Neural crest cell (in vitro differentiated cells): ENCODE measurements at places on chromosomes 7 and 10.
A peak's percentile ranks its signal among the peaks of the same experiment; 100 is the strongest.

DNA sequence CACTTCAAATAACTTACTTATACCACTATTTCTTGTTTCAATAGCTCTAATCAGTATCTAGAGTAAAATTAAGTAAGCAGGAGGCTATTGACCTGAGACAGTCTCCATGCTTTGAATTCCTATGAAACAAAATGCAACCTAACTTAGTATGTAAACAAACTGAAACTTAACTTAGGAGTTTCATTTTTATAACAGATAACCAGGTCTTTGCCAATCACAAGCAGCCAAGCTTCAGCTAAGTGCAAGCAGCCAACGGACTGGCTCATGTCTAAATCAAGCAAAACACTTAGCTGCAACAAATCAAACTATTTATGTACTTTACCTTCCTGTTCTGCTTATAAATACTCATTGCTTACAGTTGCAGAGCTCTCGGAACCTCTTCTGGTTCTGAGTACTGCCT, 4.4 kb upstream of the GSTK1 start:
- H3K36me3 ChIP-seq, result peaks cover 4% of the 10 kb centered on the region
- H3K27me3 ChIP-seq, result no peaks in the 10 kb centered on the region
- H3K4me1 ChIP-seq, result peaks cover 8% of the 10 kb centered on the region
- no peak overlapping the region for H3K4me3 ChIP-seq
- no peak overlapping the region for H3K27ac ChIP-seq
- DNase-seq, result no peak

- H3K4me3 ChIP-seq, result no peak overlapping the region
- no peaks in the 10 kb centered on the region for H3K4me1 ChIP-seq
- peaks cover 8% of the 10 kb centered on the region for H3K36me3 ChIP-seq
- DNase-seq, result no peak
- no peaks in the 10 kb centered on the region for H3K27me3 ChIP-seq
- H3K27ac ChIP-seq, result no peak overlapping the region
Observed at GRCh38 chr10:74612195-74612594, 214.2 kb upstream of the KAT6B start.

DNA sequence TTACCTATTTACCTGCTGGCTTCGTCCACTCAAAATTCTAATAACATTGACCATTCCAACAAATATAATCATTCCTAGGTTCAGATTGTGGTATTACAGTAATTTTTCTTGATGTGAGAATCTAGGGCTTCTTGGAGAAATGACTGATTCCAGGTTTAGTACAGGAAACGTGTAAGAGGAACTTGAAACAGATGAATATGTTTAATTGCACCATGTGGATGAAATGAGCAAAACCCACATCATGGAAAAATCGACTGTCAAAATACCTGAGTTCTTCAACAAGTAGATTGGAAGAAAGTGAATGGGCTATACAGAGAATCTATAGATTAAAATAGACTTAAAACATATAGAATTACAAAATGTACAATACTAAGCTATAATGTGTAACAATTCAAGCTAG, 24.9 kb upstream of the OR9A4 start:
- DNase-seq, result no peak
- H3K4me3 ChIP-seq, result no peak overlapping the region
- H3K27me3 ChIP-seq, result no peaks in the 10 kb centered on the region
- no peaks in the 10 kb centered on the region for H3K4me1 ChIP-seq
- H3K27ac ChIP-seq, result no peak overlapping the region

DNA sequence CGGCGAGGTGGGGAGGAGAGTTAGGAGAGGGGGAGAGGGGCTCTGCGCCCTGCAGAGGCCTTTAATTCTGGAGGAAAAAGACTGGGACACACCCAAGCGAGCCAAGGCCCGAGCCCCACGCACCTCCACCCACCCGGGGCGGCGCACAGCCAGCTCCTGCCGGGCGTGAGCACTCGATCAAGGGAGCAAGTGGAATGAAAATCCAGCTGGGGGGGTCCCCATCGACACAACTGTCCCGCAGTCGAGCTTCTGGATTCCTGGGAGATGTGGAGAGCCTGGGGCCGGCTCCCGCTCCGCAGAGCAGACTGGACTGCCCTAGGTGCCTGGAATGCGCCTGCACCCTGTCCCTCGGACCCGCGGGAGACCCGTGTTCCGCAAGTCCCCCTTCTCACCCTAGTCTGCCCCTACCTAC, 7.4 kb upstream of the EN2 start:
- H3K4me1 ChIP-seq, result peaks cover 14% of the 10 kb centered on the region
- H3K4me3 ChIP-seq, result no peak overlapping the region
- DNase-seq, result no peak
- H3K27ac ChIP-seq, result no peak overlapping the region
- H3K27me3 ChIP-seq, result peaks cover 98% of the 10 kb centered on the region

- H3K27ac ChIP-seq, result no peak overlapping the region
- no peaks in the 10 kb centered on the region for H3K4me1 ChIP-seq
- peaks cover 3% of the 10 kb centered on the region for H3K27me3 ChIP-seq
- no peak overlapping the region for H3K4me3 ChIP-seq
Observed at GRCh38 chr10:130244928-130245495, 108.8 kb downstream of the GLRX3 start.

DNA sequence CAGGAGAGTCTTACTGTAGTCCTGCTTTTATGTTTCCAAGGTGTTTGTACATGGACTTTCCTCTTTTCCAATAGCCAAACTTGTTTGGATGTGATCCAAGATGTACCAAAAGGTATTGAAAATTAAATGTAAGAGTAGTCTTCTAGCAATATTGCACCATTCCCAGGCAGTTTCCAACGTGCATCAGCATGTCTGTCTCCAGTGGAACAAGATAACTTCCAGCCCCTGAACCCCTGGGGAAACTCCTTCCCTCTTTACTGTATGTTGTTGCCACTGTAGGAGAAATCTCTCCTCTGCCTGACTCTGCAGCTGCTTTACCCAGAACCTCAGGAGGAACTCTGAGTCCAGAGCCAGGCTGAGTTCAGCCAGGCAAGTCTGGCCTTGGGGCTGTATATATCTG, 18.5 kb downstream of the ARMC10 start:
- DNase-seq, result no peak
- H3K4me3 ChIP-seq, result no peak overlapping the region
- H3K27me3 ChIP-seq, result no peaks in the 10 kb centered on the region
- peaks cover 5% of the 10 kb centered on the region for H3K4me1 ChIP-seq

- H3K27me3 ChIP-seq, result peaks cover 2% of the 10 kb centered on the region
- no peak overlapping the region for H3K27ac ChIP-seq
- DNase-seq, result no peak
- no peaks in the 10 kb centered on the region for H3K36me3 ChIP-seq
- H3K4me3 ChIP-seq, result no peak overlapping the region
Observed at GRCh38 chr10:77109351-77109994, 528.1 kb downstream of the KCNMA1 start.

GRCh38 chr7:34849163-34849960, 187.9 kb downstream of the DPY19L1 start:
- H3K4me3 ChIP-seq, result no peak overlapping the region
- no peaks in the 10 kb centered on the region for H3K27me3 ChIP-seq
- H3K27ac ChIP-seq, result no peak overlapping the region
- no peak for DNase-seq

DNA sequence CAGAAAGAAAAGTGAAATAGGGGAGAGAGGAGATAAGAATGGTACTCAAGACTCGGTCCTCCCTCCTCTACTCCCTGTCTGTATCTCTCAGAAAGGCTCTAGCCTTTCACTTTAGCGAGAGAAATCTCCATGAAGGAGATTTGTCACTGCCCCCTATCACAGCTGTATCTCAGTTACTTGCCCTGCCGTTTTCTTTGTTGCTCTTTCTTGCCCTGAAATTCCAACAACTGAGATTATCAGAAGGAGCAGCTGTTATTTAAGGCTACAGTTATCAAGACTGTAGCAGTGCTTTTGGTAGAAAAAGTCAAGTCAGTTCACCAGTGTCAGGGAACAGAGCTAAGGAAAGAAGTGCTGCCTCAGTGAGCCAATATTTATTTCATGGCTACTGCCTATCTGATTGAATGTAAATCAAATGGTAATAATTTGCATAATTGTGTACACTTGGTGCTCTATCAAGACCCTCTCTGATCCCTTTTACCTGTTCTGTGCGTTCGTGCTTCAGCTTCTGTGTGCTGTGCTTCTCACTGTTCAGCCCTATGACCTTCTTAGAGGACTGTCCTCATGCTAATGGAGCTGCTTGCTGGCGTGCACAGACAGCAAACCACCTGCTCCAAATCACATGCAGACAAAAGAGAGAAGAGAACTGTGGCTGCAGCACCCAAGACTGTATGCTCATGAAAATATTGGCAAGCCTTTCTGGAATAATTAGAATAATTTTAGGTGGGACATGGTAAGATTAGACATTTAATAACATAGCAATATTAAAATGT, 180.2 kb upstream of the FAM3C start:
- no peaks in the 10 kb centered on the region for H3K27me3 ChIP-seq
- H3K36me3 ChIP-seq, result no peaks in the 10 kb centered on the region
- H3K27ac ChIP-seq, result no peak overlapping the region
- H3K4me3 ChIP-seq, result no peak overlapping the region
- no peak for DNase-seq
- peaks cover 10% of the 10 kb centered on the region for H3K4me1 ChIP-seq

DNA sequence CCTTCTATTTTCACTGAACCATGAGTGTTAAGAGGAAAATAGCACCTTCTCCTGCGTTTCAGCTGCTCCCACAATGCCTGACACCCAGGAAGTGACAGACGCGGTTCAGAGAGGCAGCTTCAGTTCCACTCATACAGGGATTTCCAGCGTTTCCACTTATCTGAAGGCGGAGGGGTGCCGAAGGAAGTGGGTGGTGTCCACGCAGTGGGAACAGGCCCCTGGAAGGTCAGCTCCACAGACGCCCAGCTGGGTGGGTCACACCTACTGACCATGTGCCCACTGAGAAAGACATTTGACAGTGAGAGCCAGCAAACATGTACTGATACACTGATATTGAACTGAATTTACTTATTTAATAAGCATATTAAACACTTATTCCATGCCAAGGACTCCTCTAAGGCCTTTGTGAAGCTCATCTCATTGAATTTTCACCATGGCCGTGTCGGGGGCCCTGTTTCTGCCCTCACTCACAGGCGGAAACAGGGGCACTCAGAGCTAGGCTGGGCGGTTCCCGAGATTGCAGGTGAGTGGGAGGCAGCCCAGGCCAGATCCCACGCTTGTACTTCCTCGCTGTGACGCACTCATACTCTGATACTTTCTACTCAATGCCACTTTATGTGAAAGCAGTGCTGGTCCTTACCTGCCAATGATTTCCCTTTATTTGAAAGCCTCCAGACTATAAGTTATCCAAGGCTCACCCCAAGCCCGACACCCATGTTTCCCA, 96.8 kb downstream of the TCERG1L start:
- no peaks in the 10 kb centered on the region for H3K4me1 ChIP-seq
- H3K27me3 ChIP-seq, result no peaks in the 10 kb centered on the region
- no peak overlapping the region for H3K27ac ChIP-seq
- no peak for DNase-seq
- no peak overlapping the region for H3K4me3 ChIP-seq

- no peaks in the 10 kb centered on the region for H3K27me3 ChIP-seq
- H3K4me3 ChIP-seq, result no peak overlapping the region
- H3K27ac ChIP-seq, result no peak overlapping the region
- no peak for DNase-seq
- H3K36me3 ChIP-seq, result no peaks in the 10 kb centered on the region
- peaks cover 9% of the 10 kb centered on the region for H3K4me1 ChIP-seq
Observed at GRCh38 chr10:130899856-130900255, 411.7 kb downstream of the TCERG1L start.

GRCh38 chr10:96663797-96664196, 56.5 kb downstream of the PIK3AP1 start:
- H3K4me1 ChIP-seq, result peaks cover 13% of the 10 kb centered on the region
- no peak for DNase-seq
- no peaks in the 10 kb centered on the region for H3K27me3 ChIP-seq
- H3K36me3 ChIP-seq, result no peaks in the 10 kb centered on the region
- H3K4me3 ChIP-seq, result no peak overlapping the region
- H3K27ac ChIP-seq, result no peak overlapping the region

DNA sequence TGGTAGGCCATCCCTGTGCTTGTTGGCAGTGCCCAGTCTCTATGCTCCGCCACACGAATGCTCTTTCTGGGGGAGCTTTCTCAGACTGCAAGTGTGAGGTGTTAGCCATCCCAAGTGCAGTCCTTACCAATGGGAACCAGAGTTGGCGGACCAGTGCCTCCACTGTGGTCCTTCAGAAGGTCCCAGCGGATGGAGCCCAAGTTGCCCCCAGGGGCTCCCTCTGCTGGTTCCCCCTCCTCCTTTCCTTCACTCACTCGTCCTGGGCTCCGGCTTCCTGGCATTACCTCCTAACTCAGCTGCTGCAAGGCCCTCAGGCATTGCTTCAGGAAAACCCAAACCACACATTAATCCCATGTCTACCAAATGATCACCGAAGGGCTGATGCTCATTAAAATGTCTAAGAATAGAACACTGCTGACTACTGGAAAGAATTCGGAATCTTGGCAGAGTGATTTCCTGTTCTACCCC, 139.8 kb downstream of the CUBN start:
- H3K4me1 ChIP-seq, result peaks cover 76% of the 10 kb centered on the region
- H3K4me3 ChIP-seq, result no peak overlapping the region
- no peak for DNase-seq
- no peaks in the 10 kb centered on the region for H3K27me3 ChIP-seq
- peaks cover 4% of the 10 kb centered on the region for H3K36me3 ChIP-seq

DNA sequence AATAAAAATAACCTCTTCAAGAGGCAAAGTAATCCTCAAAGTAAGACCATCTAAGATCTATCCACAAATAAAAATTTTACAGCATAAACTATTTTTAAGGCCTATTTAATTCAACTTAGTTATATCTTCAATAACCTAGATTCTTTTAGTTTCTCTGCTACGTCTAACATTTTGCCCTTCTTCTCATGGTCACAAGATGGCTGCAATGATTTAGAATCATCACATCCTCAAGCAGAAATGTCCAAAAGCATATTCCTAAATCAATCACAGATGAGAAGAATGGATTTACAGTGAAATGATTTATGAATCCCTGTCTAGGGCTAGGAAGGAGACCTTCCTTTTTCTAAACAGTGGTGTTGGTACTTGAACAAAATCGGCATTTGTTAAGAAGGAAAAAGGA, 304.7 kb downstream of the ARHGAP12 start:
- DNase-seq, result no peak
- no peak overlapping the region for H3K27ac ChIP-seq
- H3K27me3 ChIP-seq, result no peaks in the 10 kb centered on the region
- H3K4me1 ChIP-seq, result peaks cover 11% of the 10 kb centered on the region
- H3K36me3 ChIP-seq, result peaks cover 25% of the 10 kb centered on the region

DNA sequence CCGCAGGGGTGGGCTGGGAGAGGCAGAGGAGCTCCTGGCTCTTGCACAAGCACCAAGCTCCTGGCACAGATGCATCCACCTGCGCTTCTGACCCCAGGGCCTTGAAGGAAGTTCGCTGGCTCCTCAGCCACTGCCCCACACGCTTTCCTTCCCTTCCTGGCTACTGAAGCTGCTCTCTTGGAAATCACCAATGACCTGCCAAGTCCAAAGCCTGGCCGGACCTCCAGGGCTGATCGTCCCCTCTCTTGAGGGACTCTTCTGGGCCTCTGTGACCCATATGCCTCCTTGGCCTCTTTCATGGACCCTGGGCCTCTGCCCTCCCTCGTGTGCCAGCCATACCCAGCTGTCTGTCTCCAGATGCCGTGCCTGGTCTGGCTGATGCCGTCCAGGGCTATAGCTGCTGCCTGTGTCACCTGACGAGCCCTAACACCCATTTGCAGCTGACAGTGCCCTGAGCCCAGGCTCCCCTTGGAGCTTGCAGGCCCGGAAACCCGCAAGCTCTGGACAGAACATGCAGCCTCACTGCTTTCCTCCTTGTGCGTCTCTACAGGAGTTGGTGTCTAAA, 113.4 kb downstream of the PRKAG2 start:
- H3K27ac ChIP-seq, result peak overlapping the region; percentile 64
- H3K27me3 ChIP-seq, result peaks cover 7% of the 10 kb centered on the region
- H3K4me3 ChIP-seq, result no peak overlapping the region
- H3K4me1 ChIP-seq, result peaks cover 3% of the 10 kb centered on the region
